ENCODE measurements at places on chromosomes 6 and 20.

GRCh38 chr6:143806282-143807102 lies 36.6 kb upstream of the LTV1 start:
- peak; percentile 94 for DNase-seq

DNA sequence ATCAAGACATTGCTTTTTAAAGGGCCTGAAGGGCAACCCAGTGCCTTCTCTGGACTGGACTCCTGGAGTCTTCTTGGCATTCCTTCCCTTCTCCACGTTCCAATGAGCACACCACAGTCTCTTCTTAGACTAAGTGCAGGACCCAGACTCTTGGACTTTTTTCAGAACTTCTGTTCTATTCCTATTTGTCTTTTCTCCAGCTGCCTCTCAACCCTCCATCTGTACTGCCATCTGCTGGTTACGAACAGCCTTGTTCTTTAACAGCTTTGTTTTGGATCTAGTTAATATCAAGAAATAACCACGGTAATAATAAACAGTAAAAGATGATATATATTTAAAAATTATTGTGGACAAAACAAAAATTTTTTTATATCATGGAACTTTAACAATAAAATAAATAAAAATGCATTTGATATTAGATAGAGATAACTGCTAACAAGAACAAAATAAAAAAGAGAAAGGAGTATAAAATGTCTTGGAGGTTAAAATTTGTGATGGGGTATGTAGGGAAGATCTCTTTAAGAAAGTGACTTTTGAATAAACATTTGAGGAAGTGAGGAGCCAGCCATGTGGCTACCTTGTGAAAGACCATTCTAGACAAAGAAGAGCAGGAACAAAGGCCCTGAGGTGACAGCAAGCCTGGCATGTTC lies 105.1 kb upstream of the HCRTR2 start:
- DNase-seq: peak; percentile 70

GRCh38 chr20:5046656-5047339 lies 45.5 kb upstream of the SLC23A2 start:
- peak; percentile 76 for DNase-seq

GRCh38 chr20:10171864-10172751 lies 46.5 kb upstream of the SNAP25 start:
- peak; percentile 61 for DNase-seq

DNA sequence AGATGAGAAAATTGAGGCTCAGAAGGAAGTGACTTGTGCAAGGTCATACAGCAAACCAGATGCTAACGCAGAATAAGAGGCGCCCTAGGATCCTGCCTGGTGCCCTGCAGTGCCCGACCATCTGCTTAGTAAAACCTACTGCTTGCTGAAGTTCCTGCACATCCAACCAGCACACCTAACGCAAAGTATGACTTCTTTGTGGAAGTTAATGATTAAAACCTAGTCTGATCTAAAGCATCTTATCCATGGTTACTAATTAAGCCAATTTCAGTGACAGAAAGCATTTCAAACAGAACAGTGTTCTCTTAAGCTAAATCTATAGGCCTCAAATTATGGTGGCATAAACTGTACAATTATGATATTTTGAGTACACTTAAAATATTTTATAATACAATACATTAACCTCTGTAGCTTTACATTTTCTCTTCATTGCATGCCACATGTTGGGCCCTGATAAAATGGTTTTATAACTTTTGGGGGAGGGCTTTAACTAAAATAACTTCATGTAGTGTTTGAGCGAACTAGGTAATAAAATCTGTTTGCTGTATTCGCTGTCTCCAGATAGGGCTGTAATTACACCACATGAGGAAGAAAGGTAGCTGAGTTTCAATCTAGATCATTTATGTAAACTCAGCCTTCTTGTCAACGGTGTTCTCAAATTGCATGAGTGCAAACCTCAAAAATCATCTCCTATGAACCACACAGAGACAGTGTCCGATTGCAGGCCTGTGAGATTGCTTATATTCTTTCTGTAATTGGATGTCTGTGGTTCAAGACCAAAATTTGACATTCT lies 37.5 kb upstream of the BEND3 start:
- no peak for DNase-seq

DNA sequence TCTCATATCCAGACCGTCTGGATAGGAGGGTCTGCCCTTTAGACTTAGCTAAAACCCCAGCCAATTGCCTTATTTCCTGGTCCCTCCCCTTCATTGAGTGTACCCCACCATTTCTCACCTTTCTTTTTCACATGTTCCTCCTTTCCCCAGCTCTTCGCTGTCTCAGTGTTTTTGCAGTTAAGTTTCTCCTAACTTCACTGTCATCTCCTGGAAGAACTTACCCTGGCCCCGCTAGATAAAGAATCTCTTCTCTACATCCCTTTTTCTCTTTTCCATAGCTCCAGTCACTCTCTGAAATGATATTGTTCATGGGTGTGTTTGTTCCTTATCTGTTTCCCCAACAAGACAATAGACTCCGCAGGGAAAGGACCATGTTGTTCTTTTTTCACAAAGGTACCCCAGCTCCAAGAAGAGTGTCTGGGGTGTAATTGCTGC lies 208.8 kb downstream of the TSHZ2 start:
- DNase-seq: no peak

- DNase-seq: no peak
These were observed 18.0 kb downstream of the CDYL start for GRCh38 chr6:4794140-4794707.

DNA sequence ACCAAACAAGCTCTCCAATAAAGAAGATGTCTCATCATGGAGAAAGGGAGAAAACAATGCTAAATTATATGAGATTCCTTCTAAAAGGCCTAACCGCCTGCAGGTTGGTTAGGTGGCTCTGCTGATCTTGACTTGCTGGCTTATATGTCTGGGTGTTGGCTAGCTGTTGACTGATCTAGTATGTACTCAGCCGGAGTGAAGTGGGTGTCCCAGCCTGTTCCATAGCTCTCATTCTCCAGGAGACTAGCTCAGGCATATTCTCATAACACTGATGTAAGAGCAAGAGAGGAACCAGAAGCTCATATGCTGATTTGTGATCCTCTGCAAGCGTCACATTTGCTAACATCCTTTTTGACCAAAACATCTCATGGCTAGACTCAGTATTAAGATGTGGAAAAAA lies 473.0 kb downstream of the BMP2 start:
- no peak for DNase-seq
